ENCODE measurements at places on chromosomes 6 and 20.

DNA sequence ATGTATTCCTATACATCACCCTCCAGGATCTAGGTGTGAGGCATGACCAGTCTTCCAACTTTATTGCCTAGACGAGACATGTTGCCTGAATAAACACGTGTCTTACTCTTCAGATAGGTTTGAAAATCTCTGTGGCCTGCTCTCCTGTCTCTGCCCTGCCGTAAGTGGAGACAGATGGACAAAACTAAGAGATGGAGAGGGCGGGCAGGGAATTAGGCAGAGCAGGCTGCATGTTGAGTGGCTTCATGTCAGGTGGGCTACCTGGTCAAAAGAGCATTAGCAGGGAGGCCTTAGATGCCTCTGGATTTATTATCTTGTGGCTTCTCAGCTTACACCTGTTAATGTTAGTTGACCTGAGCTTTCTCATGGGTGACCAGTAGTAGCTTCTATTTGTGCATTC lies 59.0 kb upstream of the TULP4 start:
- DNase-seq: no peak

DNA sequence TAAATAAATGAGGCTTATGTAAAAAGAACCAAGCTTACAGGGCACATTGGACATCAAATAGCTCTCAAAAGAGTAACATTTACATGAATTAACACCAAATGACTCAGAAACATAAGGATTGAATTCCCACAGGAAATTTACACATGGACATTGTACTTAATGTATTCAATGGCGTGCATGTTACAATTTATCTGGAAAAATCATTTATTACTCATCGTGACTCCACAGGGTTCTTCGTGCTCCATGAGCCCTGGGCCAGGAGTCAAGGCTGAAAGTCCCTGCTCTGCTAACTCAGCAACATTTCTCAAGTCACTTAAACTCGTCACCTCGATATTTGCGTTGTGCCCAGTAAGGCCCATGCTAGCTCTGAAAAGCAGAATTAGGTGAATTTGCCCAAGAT lies 158.5 kb downstream of the PHACTR1 start:
- DNase-seq: no peak

DNA sequence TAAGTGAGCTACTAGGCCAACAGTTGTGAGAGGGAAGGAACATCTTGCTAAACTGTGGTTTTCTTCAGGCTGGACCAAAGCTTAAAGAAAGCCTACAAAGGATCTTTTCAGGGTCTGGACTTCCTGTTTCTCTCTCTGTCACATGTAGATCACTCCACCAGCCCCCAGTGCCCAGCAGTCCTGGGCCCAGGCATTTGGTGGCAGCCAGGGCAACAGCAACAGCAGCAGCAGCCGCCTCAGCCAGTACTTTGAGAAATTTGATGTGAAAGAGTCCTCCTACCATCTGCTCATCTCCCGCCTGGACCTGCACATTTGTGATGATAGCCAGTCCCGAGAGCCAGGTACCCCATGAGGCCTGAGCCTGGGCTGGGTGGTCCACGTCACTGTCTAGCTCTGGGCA lies 44.1 kb downstream of the BLTP3A start:
- peak; percentile 63 for DNase-seq

DNA sequence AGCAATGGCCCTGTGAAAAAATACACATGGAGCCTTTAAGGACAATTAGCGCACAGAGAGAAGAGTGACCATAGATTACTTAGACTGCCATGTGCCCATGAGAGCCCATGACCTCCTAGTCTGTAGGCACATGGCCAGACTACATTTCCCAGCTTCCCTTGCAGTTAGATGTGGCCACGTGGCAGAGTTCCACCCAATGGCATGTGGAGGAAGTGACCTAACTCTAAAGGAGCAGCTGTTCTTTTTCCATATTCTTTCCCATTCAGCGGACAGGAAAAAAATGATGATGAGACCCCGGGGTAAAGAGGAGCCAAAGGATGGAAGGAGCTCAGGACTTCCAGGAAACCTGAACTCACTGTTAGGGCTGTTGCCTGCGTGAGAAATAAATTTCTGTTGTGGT lies 116.6 kb downstream of the CBLN4 start:
- no peak for DNase-seq

DNA sequence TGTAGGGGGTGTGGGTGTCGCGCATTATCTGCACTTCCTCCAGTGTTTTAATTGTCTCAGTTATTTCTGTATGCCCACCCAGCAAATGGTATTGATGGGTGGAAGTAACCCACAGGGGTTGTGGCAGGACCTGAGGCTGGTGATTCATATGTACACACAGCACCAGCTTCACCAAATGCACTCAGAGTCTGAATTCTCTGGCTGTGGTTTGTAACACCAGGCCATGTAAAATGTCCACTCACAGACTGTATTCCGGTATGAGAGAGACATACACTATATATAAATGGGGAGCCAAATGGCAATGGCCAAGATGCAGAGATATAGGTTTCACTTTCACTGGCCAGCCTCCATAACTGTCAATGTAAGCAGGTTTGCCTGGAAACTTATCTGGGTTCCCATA lies 76.3 kb upstream of the FBXL4 start:
- DNase-seq: no peak

DNA sequence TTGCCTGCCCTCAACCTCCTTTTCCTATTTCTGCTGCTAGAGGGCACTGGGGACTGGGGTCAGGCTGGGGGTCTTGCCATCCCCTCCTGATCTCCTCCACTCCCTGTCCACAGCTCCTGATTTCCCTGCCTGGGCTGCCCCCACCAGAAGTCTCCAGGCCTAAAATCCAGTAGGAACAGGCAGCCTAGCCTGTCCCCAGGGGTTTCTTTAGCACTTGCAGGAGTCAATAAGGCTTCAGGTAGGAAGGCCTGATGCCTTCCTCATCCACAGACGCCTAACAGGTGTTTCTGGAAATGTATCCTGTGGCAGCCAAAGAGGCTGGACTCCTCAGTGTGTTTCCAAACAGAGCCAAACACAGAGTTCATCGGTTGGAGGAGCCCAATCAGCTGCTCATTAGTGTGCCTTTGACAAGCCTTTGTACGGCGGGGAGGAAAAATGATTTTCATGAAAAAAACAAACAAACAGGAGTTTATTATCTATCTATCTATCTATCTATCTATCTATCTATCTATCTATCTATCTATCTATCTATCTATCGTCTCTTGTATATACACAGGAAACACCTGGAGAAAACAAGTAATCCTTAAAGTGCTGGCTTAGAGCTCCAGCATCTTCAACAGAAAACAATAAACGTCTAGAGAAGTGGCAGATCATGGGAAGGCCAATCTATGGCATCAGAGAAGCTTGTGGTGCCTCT lies 3.7 kb upstream of the RAET1E start:
- DNase-seq: no peak

DNA sequence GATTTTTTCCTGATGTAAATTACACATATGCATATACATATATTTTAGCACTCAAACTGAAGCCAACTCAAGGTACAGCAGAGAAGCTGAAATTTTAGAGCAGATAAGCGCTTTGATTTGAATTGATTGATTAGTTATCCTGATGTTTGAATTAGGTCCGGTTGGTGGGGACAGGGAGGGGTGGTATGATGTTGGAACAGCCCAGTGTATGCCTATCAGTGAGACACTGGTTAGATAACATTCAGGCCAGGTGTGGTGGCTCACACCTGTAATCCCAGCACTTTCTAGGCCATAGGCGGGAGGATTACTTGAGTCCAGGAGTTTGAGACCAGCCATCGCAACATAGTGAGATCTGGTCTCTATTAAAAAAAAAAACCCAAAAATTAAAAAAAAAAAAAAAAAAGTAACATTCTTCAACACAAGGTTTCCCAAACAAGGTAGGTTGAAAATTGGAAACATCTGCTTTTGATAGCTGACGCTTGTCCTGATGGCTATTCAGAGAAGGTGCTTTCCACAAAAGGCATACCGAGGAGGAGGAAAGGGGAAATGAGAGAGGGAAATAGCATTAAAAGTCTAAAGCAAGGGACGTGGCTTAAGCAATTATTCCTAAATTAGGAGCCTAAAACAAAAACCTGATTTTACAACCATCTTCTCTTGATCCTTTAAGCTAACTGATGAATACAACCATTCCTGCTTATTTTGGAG lies 288.4 kb upstream of the JARID2 start:
- DNase-seq: peak; percentile 51
